Transverse colon (tissue), 4 donors: ENCODE measurements at places on chromosomes 12 and 14.

GRCh38 chr14:81669308-81669707 lies 135.7 kb upstream of the SEL1L start:
- H3K4me3 ChIP-seq: no peak overlapping the region
- no peak overlapping the region for H3K27ac ChIP-seq
- no peaks in the 10 kb centered on the region for H3K27me3 ChIP-seq

- H3K27me3 ChIP-seq: no peaks in the 10 kb centered on the region
- peak; percentile 71 for DNase-seq
- H3K4me1 ChIP-seq: no peaks in the 10 kb centered on the region
- peak within 1 kb of the TSS; percentile 72 for H3K27ac ChIP-seq
- peak within 1 kb of the TSS; percentile 41 for H3K4me3 ChIP-seq
These were observed at the start of gene CD69 for GRCh38 chr12:9760699-9761418. Gene CD69, minus strand, starts transcription at chr12:9760901. Its CDS starts 81 bp downstream, at chr12:9760820.

DNA sequence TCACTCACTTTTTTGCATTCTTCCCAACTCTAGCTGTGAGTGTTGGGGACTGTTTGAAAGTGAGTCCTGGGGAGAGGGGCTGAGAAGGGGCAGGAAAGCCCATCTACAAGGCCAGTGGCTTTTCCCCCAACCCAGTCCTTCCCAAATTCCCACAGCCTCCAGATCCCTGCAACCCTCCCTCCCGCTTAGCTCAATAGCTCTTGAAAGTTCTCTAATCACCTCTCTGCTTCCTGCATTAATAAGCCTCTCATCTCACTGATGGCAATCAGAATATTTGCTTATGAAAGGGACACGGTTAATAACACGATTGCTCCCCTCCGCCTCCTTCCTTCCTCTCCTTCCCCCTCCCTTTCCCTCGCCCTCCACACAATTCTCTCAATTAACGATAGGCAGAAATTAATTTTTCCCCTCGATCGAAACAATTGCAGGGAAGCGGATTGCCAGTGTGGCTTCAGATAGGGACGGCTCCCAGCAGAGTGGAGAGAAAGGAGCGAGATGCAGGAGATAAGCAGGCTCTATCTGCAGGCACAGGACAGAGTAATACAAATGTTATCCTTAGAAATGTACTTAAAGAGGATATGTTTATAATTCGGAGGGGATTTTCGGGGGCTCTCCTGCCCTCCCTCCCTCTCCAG lies 15.1 kb upstream of the GPATCH2L start:
- DNase-seq: no peak
- no peaks in the 10 kb centered on the region for H3K4me1 ChIP-seq
- no peaks in the 10 kb centered on the region for H3K36me3 ChIP-seq
- H3K27me3 ChIP-seq: peaks cover 78% of the 10 kb centered on the region
- no peak overlapping the region for H3K4me3 ChIP-seq
- no peak overlapping the region for H3K27ac ChIP-seq

- no peak overlapping the region for H3K27ac ChIP-seq
- H3K27me3 ChIP-seq: peaks cover 44% of the 10 kb centered on the region
- no peaks in the 10 kb centered on the region for H3K4me1 ChIP-seq
- no peak for DNase-seq
- H3K4me3 ChIP-seq: no peak overlapping the region
These were observed 16.1 kb downstream of the TNFAIP2 start for GRCh38 chr14:103139132-103140025.

DNA sequence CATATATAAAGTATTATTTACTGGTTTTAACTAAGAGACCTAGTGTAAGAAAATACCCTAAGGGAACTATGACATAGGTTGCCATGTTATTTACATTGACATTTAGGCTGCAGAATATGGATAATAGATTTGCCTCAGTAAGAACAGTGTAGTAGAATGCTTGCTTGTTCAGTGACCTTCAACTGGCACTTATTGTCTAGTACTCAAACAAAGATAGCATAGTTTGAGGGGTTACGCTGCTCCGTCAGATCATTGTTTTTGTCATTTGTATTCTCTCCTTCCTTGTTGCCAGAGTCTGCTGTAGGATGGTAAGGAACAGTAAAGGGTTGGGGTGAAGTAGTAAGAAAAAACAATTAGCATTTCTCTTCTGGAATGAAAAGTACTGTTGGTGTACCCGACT lies 33.2 kb downstream of the TOGARAM1 start:
- H3K36me3 ChIP-seq: peaks cover 4% of the 10 kb centered on the region
- DNase-seq: no peak
- no peak overlapping the region for H3K27ac ChIP-seq
- H3K4me1 ChIP-seq: peaks cover 3% of the 10 kb centered on the region
- H3K27me3 ChIP-seq: no peaks in the 10 kb centered on the region
- no peak overlapping the region for H3K4me3 ChIP-seq

DNA sequence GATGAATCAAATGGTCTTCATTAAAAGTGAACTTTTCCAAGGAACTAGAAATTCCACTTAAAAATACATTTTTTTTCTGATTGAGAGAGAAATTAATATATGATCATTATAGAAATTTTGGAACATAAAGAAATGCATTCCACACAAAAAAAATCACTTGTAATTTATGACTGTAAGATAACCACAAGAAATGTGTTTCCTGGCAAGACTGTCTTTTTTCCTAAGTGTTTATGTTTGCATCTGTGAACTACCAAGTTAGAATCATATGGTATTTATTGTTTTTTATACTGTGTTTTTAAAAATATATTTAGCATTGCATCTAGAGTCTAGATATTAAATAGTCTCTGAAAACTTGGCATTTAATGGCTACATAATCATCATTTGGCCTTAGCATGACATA lies 726.8 kb downstream of the BCL11B start:
- H3K27ac ChIP-seq: no peak overlapping the region
- no peaks in the 10 kb centered on the region for H3K4me1 ChIP-seq
- no peak overlapping the region for H3K4me3 ChIP-seq
- no peak for DNase-seq
- no peaks in the 10 kb centered on the region for H3K36me3 ChIP-seq
- no peaks in the 10 kb centered on the region for H3K27me3 ChIP-seq

- H3K27me3 ChIP-seq: no peaks in the 10 kb centered on the region
- no peak overlapping the region for H3K27ac ChIP-seq
- H3K4me3 ChIP-seq: no peak overlapping the region
- no peak for DNase-seq
- no peaks in the 10 kb centered on the region for H3K4me1 ChIP-seq
These were observed 152.3 kb downstream of the DIO2 start for GRCh38 chr14:80059041-80059440.

- H3K27me3 ChIP-seq: no peaks in the 10 kb centered on the region
- no peak for DNase-seq
- no peaks in the 10 kb centered on the region for H3K36me3 ChIP-seq
- no peak overlapping the region for H3K27ac ChIP-seq
- H3K4me3 ChIP-seq: no peak overlapping the region
These were observed 52.1 kb downstream of the C14orf132 start for GRCh38 chr14:96091149-96091693.

DNA sequence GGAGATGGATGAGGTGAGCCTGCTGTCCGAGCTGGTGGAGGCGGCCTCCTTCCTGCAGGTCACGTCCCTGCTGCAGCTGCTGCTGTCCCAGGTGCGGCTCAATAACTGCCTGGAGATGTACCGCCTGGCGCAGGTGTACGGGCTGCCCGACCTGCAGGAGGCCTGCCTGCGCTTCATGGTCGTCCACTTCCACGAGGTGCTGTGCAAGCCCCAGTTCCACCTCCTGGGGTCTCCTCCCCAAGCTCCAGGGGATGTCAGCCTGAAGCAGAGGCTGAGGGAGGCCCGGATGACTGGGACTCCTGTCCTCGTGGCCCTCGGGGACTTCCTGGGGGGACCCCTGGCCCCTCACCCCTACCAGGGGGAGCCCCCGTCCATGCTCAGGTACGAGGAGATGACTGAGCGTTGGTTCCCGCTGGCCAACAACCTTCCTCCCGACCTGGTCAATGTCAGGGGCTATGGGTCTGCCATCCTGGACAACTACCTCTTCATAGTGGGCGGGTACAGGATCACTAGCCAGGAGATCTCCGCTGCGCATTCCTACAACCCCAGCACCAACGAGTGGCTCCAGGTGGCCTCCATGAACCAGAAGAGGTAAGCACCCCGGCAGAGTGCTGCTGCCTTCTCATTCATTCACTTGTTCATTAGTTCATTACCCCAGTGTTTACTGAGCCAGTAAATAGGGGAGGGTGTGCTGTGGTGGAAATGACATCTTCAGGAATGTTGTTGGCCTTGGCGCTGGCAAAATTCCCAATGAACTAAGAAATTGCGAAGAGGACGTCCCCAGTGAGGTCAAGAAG lies 774 bp upstream of the MANSC4 start:
- peaks cover 10% of the 10 kb centered on the region for H3K4me1 ChIP-seq
- peak overlapping the region; percentile 93 for H3K27ac ChIP-seq
- H3K4me3 ChIP-seq: peak overlapping the region; percentile 95
- peak; percentile 25 for DNase-seq
- H3K36me3 ChIP-seq: no peaks in the 10 kb centered on the region

DNA sequence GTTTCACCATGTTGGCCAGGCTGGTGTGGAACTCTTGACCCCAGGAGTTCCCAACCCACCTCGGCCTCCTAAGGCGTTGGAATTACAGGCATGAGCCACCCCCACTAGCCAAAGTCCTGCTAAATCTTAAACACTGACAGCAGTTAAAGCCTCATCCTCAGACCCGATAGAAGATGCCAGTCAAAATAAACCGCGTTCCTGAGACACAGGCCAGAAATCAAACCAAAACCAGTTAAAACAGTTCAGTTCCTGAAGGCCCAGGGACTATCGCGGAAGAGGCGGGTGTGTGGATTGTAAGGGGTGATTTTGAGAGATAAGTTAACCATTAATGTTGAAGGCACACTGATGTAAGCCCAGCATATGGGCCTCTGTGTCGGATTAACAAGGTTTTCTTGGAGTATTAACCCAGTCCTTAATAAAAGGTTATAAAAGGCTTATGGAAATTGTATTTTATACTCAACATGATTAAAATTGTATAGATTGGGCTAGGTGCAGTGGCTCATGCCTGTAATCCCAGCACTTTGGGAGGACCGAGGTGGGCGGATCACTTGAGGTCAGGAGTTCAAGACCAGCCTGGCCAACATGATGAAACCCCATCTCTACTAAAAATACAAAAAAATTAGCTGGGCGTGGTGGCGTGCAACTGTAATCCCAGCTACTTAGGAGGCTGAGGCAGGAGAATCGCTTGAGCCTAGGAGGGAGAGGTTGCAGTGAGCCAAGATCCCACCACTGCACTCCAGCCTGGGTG lies 18.7 kb upstream of the CDCA4 start:
- DNase-seq: no peak
- no peaks in the 10 kb centered on the region for H3K36me3 ChIP-seq
- no peaks in the 10 kb centered on the region for H3K4me1 ChIP-seq
- no peak overlapping the region for H3K27ac ChIP-seq
- peaks cover 6% of the 10 kb centered on the region for H3K27me3 ChIP-seq
- no peak overlapping the region for H3K4me3 ChIP-seq

GRCh38 chr12:102009796-102010195 lies 52.0 kb downstream of the WASHC3 start:
- no peak for DNase-seq
- H3K4me3 ChIP-seq: no peak overlapping the region
- H3K27ac ChIP-seq: no peak overlapping the region
- H3K4me1 ChIP-seq: no peaks in the 10 kb centered on the region
- H3K36me3 ChIP-seq: no peaks in the 10 kb centered on the region

GRCh38 chr14:99055816-99056215 lies 216.2 kb downstream of the BCL11B start:
- peak; percentile 24 for DNase-seq
- H3K27ac ChIP-seq: no peak overlapping the region
- no peaks in the 10 kb centered on the region for H3K36me3 ChIP-seq
- H3K27me3 ChIP-seq: no peaks in the 10 kb centered on the region

DNA sequence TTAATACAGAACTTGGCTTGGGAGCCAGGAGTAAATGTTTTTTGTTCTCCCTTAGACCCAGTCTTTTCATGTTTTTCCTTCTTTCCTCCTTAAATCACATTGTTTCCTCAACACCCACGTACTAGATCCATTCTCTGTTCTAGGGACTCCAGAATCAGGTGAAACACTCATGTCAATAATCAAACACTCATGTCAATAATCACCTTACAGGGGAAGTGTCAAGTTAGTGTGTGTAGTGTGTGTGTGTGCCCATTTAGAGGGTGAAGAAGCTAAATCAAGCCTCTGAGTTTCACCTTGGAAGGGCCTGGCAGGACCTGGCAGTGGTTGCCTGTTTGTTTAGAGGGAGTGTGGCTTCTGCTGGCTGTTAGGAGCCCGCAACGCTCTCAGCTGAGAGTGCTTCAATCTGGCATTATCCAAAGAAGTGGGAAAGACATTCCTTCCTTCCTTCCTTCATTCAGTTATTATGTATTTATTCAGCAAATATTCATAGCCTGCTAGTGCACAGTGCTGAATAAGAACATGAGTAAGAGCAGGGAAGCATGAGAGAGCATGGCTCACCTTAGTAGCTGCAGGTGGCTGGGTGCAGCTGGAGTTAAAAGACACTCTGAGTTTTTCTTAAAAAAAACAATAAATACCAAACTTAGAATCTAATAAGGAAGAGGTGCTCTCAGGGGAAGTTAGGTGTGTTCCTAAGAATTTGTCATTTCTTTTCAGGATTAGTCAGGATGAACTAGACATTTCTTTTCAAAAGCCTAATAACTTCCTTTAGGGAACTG lies 17.6 kb upstream of the EID3 start:
- peaks cover 18% of the 10 kb centered on the region for H3K4me1 ChIP-seq
- H3K27me3 ChIP-seq: no peaks in the 10 kb centered on the region
- H3K27ac ChIP-seq: peak overlapping the region; percentile 97

DNA sequence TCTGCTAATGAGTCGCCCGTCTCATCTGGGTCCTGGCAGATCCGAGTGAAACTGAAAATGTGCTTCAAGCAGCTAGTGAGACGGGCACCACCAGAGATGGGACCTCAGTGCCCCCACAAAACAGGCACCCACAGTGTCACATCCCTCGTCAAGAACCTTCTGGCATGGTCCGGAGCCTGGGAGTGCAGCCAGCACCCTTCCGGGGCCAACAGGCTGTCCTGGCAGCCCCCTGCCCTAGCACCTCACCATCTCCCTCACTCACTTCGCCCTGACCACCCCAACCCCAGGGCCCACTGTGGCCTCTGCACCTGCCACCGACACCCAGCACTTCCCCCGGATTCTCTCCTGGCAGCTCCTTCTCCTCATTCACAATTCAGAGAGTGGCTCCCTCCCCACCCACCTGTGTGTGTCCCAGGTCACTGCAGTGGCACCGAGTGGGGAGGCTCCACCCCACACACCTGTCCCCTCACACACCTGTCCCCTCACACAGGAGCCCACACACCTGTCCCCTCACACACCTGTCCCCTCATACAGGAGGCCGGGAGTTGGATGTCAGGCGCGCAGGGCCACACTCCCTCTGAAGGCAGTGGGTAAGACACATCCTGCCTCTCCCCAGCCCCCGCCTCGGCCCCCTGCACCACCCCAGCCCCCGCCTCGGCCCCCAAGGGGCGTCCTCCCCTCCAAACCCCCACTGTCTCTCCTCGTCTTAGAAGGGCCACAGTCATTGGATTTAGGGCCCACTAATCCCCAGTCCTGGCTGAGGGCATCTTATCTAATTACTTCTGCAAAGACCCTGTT lies 7.9 kb downstream of the GALNT9 start:
- peaks cover 14% of the 10 kb centered on the region for H3K27me3 ChIP-seq
- H3K36me3 ChIP-seq: no peaks in the 10 kb centered on the region
- no peak overlapping the region for H3K27ac ChIP-seq
- DNase-seq: no peak

GRCh38 chr12:28191051-28192048 lies 1.1 kb downstream of the CCDC91 start:
- H3K27me3 ChIP-seq: no peaks in the 10 kb centered on the region
- no peaks in the 10 kb centered on the region for H3K4me1 ChIP-seq
- peak; percentile 8 for DNase-seq
- H3K27ac ChIP-seq: peak overlapping the region; percentile 99
- H3K36me3 ChIP-seq: no peaks in the 10 kb centered on the region
